Stimulated activated CD8-positive, alpha-beta memory T cell treated with anti-CD3 and anti-CD28 coated beads, Interleukin-2, amount 100 ng/mL, for 48 hours (primary cell): ENCODE measurements at places on chromosomes 6 and 20.

DNA sequence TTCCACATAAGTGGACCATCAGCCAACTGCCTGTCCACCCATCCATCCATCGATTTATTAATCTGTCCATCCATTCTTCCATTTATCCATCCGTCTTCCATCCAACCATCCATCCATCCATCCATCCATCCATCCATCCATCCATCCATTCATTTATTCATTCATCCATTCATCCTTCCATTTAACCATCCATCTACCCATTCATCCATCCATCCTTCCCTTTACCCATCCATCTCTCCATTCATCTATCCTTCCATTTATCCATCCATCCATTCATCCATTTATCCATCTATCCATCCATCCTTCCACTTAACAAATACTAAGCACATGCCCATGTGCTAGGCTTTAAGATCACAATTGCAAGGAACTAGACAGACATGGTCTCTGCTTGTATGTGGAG is 6.8 kb downstream of the SAMD5 start:
- DNase-seq: no peak

DNA sequence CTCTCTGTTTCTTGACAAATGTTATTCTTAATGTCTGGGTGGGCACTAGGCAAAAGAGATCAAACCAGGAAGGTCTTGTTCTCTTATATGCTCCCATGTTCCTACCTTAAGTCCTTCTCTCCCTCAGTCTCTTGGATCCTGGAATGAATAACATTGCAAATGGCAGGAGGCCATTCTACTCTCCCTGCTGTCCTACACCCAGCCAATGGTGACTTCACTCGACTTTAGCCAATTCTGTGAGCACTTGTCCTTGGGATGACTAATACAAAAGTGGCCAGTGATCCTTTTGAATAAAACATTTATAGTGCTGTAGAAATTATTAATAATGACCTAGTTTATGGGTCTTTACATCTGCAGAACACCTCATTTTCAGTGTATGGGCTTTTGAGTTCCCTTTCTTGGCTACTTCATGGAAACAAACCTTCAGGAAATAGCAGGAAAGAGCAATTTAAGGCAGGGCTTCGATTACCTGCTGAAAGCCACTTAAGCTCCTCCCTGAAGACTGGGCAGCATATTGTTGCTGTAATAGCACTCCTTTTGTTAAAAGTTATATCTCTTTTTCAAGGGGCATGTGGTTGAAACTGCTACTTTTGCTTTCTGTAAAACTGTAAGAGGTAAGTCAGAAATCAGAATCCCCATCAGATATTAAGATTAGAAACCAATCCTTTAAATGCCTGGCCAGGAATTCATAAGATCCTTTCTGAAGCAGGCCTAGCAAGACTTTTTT is 10.5 kb downstream of the OTOR start:
- no peak for DNase-seq

DNA sequence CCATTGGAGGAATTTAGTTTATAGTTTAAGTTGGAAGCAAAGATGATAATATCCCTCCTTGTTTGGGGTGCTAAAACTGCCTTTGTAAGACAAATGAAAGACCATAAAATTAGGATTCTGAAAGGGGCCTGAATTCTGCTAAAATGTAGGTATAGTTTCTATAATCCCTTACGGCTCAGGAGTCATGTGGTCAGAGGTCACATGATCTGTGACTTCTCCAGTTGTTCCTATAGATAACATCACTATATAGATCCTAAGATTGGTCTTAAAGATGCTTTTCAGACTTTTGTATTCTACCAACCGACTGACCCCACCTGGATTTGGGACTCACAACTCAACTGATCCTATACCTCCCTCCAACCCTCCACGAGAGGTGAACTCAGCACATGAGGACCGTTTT is 36.6 kb downstream of the ZNF311 start:
- DNase-seq: no peak

- no peak for DNase-seq
Measured at GRCh38 chr6:106369739-106370138, 9.2 kb downstream of the CRYBG1 start.

DNA sequence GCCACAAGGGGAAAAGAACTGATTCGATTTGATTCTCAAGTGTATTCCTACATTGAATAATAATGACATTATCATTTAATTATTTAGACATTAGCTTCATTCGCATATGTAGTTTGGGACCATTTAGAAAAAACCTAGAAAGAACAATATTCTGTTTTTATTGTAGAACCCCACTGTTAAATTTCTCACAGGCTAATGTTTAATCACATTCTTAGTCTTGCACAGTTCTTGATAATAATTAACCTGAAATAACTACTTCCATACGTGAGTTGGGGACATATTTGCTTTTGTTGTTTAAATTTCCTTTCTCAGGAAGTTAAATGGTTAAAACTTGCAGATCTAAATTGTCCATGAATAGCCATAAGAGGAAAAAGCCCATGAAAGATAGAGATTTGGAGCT is 275.2 kb downstream of the TFAP2B start:
- no peak for DNase-seq

DNA sequence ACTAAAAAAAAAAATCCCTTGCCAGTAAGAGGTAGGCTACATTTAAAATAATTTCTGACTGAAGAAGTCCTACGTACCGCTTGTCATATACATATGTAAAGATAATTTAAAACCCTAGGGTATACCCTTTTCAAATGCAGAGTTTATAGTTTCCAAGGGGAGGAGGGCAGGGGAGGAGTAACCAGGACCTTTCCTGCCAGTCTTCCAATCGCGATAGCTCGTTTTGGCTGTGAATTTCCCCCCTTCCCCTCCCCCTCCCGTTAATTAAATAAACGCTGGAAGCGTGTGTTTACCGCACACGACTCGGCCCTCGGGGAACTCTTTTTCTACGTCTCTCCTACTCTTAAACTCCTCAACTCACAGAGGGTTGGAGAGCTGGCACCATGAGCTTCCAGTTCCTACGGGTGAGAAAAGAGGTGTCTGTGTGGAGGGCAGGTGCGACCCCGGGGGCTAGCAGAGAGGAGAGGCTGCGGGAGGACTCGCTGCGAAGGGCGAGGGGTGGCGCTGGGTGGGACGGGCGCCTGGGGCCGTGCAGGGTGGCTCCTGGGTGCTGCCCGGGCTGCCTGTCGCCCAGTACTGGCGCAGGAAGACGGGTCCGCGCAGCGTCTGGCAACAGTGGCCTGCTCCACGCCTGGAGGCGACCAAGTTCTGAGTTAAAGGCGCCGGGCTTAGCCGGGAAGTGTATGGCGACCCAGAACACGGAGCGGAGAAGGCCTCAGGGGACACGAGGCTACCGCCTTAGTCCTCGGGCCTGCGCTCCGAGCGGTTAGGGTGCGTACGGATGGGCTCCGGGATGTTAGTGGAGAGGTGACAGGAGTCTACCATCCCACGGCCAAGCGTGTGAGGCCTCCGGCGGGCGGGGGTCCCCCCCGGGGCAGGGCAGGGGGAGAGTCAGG is 4.1 kb upstream of the TFAP2C start:
- DNase-seq: no peak

GRCh38 chr20:62606016-62606415 is 36.3 kb upstream of the SLCO4A1 start:
- DNase-seq: no peak

GRCh38 chr6:17600527-17601385 is 654 bp downstream of the FAM8A1 start:
- peak; percentile 28 for DNase-seq

- no peak for DNase-seq
Measured at GRCh38 chr20:36862857-36863668, 12.9 kb upstream of the TLDC2 start.
